NCI-H2081 treated with DMSO at 0.1 percent for 48 hours (cell line): ENCODE measurements at places on chromosomes 7 and 10.

DNA sequence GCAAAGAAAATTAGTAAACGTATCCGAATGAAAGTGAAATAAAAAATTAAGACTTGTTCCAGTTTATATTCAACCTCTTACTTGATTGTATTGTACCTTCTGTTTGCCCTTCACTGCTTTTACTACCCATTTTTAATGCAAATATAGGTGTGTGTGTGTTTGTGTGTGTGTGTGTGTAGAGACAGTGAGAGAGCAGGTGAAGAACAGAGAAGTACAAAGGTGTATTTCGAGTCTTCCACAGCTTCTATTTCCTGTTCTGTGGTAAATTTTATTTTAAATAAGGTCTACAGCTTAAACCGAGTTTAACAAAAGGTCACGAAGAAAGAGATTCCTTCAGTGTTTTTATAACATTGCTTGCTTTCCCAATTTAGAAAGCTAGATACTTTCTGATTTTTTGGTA is 12.7 kb upstream of the SVIL start:
- DNase-seq = no peak

- no peak for DNase-seq
Measured at GRCh38 chr7:497346-497745, 22.3 kb downstream of the PDGFA start.

DNA sequence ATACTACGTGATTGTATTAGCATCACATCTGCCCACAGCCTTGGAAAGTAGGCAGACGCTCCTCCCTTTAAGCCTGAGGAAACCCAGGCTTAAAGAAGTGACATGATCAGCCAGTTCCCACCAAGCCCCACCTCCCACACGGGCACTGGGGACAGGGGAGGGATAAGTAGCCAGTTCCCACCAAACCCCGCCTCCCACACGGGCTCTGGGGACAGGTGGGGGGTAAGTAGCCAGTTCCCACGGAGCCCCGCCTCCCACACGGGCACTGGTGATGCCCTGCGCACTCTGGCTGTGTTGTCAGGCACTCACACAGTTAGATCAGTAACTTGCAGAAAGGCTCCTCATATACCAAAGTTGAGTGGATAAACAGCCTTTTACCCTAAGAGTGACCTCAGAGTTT is 606.8 kb downstream of the PTPRN2 start:
- no peak for DNase-seq

GRCh38 chr7:4159154-4159501 is 523.0 kb upstream of the FOXK1 start:
- DNase-seq = no peak

GRCh38 chr10:126062131-126063032 is 166.0 kb downstream of the FANK1 start:
- no peak for DNase-seq

- DNase-seq = no peak
Measured at GRCh38 chr7:98807068-98808048, 62.5 kb downstream of the TMEM130 start.

DNA sequence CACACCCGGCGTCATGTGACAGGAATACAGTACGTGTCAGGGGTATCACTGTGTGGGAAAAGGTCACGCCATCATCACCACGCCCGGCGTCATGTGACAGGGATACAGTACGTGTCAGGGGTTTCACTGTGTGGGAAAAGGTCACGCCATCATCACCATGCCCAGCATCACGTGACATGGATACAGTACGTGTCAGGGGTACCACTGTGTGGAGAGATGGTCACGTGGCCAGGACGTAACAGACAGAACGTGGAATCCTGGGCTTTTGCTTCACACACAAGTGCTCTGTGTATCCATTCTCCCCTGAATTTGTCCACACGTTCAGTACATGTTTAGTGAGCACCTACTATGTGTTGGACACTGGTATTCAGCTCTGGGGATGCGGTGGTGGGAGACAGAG is 34.5 kb upstream of the DIP2C start:
- no peak for DNase-seq

GRCh38 chr10:12586741-12587140 is 237.4 kb downstream of the CAMK1D start:
- no peak for DNase-seq

GRCh38 chr7:32761451-32762205 is 129.9 kb downstream of the KBTBD2 start:
- DNase-seq = no peak

GRCh38 chr7:13041368-13041988 is 354.0 kb downstream of the ARL4A start:
- no peak for DNase-seq

GRCh38 chr10:112122827-112123226 is 60.7 kb downstream of the GPAM start:
- no peak for DNase-seq

GRCh38 chr7:42236266-42236975 is 588 bp downstream of the GLI3 start:
- no peak for DNase-seq

DNA sequence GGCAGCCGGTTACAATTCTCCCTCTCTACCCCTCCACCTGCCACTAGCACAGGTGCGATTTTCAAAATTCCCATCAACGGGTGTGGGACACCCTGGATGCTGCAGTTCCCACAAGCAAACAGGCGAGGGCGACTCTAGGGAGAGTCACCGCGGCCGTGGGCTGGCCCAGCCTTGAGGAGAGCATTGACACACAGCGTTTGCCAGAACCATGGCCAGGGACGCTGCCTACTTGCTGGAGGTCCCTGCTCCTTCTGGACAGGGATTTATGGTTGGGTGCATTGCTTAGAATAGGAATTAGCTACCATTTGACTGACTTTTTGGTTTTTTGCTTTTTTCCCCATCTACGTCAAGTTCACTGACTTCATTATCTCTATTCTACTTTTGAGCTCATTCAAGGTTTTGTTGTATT is 19.0 kb upstream of the CLDN4 start:
- no peak for DNase-seq

DNA sequence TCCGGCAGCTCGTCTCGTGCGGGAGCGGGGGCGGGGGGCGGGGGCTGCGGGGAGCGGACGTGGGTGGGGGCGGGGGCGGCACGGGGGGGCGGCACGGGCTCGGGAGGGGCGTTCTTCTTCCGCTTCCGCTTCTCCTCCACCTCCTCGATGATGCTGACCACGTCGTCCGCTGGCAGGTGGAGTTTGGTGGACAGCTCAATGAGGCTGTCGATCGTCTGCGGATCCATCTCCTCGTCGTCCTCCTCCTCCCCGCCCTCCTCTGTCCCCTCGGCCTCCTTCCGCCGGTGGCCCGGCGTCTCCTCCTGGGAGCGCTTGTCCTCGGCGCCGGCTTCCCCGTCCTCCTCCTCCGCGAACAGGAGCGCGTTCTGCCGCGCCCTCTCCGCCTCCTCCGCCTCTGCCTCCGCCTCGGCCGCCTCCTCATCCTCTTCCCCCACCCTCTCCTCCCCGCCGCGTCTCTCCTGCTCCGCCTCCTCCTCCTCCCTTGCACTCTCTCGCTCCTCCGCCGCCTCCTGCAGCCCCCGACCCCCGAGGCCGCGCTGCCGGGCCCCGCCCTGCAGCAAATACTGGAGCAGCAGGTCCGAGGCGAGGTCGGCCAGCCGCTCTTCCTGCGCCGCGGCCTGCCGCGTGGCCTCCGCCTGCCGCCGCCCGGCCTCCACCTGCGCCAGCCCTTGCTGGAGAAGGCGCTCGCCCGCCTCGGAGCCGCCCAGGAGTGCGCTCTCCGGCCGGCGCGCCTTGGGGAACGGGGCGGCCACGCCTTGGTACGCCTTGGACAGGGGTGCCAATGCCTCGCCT is 1.9 kb downstream of the VGF start:
- peak; percentile 34 for DNase-seq

DNA sequence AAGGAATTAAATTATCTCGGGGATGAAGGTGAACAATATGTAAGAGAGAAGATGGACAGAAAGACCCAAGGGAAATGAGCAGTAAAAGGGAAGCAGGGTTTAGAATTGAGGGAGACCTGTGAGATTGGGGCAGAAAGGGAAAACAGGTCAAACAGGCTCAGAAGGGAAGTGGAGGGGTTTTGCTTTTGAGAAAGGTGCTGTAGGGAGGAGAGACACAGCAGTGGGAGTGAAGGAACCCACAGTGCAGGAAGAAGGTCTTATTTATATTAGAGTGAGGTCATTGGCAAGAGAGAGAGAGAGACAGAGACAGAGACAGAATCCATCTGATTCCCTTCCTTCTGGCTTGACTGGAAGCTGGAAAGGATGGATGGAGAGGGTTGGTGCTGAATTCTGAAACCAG is 3.5 kb upstream of the TCAF1 start:
- no peak for DNase-seq

DNA sequence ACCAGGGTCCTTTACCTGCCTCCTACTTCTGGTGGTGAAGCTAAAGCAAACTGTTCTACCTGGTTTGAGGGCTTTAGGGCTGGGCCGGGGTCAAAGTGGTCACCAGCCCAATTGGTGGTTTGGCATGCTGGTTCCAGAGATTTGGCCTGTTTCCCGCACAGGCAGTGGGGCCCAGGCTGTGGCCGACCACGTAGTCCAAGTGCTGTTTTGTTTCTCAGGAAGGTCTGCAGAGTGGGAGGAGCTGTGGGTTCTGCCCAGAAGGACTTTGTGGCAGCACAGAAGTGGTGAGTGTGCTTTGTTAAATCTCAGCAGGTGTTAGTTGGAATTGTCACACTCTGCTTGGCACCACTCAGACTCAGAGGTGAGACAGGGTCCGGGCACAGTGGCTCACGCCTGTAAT is 85.8 kb downstream of the MKX start:
- DNase-seq = no peak

GRCh38 chr10:131852823-131853609 is 47.8 kb upstream of the PPP2R2D start:
- DNase-seq = no peak

- no peak for DNase-seq
Measured at GRCh38 chr7:33807779-33808482, 97.4 kb upstream of the BMPER start.

- DNase-seq = no peak
Measured at GRCh38 chr7:27971171-27971812, 209.3 kb downstream of the JAZF1 start.

DNA sequence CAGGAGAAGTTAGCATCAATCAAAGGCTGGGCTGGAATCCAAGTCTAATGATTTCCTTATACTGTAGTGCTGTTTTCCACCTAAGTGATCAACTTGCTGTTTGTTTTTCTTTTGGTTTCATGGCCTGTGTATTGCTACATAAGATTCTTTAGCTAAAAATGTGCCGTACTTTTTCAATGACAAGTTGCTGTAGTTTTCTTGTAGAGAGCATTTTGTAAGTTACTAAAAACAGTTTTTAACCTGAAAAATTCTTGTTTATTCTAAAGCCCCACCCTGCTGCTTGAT is 1.3 kb downstream of the HELLS start:
- DNase-seq = no peak

DNA sequence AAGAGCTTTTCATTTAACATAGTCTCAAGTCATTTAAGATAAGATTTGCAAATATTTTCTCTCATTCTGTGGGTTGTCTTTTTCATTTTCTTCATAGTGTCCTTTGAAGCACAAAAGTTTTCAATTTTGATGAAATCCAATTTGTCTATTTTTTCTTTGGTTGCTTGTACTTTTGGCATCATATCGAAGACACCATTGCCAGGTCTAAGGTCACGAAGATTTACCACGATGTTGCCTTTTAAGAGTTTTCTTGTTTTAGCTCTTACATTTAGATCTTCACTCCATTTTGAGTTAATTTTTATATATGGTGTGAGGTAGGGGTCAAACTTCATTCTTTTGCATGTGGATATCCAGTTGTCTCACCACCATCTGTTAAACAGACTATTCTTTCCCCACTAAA is 34.7 kb downstream of the TMEM270 start:
- DNase-seq = no peak

DNA sequence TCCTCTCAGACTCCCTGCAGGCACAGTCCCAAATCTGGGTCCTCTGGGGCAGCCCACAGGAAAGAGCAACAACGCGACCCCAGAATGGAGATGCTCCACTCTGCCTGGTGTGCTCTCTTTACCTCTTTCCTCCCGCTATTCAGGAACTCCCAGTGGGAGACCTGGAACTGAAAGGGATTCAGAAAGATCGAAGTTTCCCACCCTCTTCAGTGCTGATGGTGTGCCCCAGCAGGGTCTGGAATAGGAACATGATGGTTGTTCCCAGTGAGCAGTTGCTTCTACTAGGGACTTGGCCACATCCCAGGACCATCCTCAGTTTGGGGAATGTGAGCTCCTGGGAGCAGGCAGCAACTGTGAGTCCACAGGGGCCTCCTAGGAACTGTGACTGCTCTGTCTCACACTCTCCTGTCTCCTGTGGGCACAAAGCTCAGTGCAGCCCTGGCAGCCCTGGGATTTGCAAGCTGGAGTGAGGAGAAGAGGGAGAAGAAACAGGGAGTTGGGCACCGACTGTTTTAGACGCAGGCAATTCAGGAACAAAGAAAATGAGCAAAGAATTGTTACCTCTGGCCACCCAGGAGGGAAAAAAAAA is 17.9 kb downstream of the OR6V1 start:
- no peak for DNase-seq

- no peak for DNase-seq
Measured at GRCh38 chr7:18518555-18518954, 23.0 kb downstream of the HDAC9 start.

- no peak for DNase-seq
Measured at GRCh38 chr10:10803278-10803677, 214.4 kb upstream of the CELF2 start.

DNA sequence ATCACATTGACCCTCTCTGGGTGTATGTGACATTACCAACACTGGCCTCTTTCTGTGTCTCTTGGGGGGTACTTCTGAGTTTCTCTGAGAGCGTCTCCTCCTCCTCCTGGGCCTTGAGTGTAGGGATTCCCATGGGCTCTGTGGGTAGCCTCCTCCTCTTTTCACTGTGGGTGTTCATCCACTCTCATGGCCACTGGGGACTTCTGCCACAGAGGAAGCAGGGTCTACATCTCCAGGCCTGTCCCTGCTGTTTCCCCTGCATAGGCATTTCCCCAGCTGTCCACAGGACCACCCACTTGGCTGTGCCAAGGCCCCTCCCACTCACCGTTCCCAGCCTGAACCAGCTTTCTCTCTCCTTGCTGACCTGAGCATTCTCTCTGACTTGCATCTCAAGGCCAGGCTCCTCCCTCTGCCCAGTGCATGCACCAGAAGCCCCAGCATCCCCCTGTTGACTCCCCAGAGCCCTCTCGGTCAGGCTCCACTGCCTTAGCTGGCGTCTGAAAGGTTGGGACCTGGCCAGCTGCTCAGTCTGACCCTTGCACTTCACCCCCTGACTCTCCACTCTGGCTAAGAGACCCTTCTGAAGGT is 487.6 kb downstream of the GLRX3 start:
- no peak for DNase-seq

DNA sequence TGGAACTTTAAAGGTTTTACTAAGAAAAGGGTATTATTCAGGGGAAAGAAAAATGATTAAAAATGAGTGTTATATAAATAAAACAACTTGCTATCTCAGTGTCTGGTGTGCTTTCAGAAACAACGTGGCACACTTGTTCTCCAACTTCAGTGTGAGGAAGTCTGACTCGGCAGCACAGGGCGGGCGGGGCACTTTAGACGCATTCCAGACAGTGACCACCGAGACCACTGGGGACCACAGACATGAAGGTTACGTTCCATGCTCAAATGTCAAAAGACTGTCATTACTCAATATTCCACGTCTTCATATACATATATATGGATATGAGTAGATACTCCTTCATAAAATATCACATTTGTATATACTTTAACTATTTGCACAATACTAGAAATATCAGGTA is 87.0 kb downstream of the LARP4B start:
- no peak for DNase-seq

- no peak for DNase-seq
Measured at GRCh38 chr10:121568275-121568674, 30.0 kb downstream of the FGFR2 start.
